ENCODE measurements at places on chromosomes 7 and 10. TPM values are rescaled to one million over a fixed set of nuclear protein-coding genes. Genes with fewer than 3 reads are reported as not detected.
A peak's percentile ranks its signal among the peaks of the same experiment; 100 is the strongest.

Gene ABCC2
- 1.6 TPM for total RNA-seq

DNA sequence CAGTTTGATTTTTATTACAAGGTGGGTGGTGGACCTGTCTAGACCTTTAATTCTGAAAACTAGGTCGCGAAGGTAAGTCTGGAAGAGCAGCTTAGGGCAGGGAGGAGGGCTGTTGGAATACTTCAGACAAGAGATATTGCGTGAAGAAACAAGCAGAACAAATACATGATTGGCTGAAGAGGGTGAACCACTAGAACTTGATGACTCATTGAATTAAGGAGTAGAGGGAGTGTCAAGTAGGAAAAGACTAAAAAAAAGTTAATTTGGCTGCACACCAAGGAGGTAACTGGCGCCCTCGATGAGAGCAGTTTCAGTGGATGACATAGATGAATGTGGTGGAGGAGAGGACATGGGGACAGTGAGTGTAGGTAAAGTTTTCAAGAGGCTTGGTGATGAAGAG lies 41.3 kb downstream of the WNT2 start:
- no peak for DNase-seq

DNA sequence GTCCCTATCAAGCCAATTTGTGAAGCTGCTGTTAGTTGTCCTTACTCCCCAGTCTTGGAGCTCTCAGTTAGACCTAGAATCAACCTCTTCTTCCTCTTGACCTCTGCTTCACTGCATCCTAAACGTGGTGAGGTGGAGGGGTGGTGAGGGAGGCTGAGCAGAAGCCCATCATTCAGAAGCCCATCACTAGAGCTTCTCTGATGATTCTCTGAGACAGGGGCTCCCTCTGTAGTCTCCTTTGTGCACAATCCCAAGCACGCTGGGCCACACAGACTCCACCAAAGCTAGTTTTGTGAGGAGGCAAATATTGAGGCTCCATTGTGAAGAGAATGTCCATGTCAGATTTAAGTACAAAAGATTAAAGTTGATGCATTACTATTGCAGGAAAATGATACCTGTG lies 163.8 kb upstream of the PRSS1 start:
- no peak for DNase-seq

DNA sequence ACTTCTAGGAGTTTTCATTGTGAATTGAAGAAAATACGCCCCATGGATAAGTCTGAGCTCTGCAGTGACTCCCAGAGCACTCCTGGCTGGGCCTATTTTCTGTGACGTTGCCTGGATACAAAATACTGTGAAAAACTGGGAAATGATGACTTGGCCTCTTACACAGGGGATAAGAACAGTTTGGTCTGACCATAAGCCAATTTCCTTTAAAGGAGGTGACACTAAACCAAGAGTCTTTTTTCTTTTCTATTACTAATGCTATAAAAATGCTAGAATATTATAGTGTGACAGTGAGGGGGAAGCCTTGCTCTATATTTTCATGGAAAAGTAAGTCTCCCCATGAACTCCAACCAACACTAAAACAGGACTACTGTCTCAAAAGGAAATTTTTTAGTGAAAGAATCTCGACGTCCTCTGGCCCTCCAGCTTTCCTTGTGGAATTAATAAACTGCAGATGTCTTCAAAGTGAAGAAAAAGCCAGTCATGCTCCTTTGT lies 45.5 kb downstream of the MYOF start:
- DNase-seq = no peak

DNA sequence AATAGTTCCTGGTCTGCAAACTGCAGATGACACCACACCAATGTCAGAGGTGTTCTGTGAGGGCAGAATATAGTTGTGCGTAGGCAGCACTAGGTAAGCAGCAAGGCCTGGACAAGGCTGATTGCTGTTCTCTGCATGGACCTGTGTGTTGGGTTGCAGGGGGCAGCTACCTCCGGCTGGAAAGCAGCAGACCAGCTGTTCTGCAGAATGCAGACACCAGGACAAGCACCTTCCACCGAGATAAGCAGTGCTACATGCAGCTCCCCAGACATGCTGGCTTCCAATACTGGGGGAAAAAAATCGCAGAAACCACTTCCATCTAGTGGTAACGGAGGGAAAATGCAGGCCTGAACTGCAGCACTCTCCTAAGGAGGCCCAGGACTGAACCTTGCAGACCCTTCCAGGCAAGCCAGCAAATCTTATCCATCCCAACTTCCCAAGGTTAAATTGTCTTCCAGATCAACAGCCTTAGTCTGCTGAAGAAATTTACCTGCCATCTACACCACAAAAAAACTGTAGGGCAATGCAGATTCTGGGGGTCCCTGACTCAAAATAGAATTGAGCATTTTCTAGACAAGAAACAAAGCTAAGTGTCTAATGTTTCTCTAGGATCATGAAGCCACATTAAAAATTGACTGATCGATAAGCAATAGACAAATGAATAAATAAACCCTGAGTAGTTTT lies 50.5 kb upstream of the COBL start:
- DNase-seq = no peak

Gene ANKRD16
- 4.7 TPM for total RNA-seq

- DNase-seq = no peak
Measured at GRCh38 chr10:69180525-69181204, 631 bp downstream of the SUPV3L1 start.

GRCh38 chr10:26879744-26880143 lies 19.0 kb upstream of the ABI1 start:
- no peak for DNase-seq

Gene NUTM2A
- 2.3 TPM for total RNA-seq

Gene CDH23
- total RNA-seq = 3.0 TPM

- no peak for DNase-seq
Measured at GRCh38 chr10:120770496-120770895, 80.7 kb upstream of the WDR11 start.

GRCh38 chr10:6019010-6019782 lies 41.9 kb upstream of the IL15RA start:
- DNase-seq = no peak

- DNase-seq = no peak
Measured at GRCh38 chr10:124285587-124286527, 132.9 kb downstream of the OAT start.

Gene FAM25C
- not detected for total RNA-seq

GRCh38 chr7:2045559-2046405 lies 187.0 kb downstream of the MAD1L1 start:
- peak; percentile 25 for DNase-seq

- no peak for DNase-seq
Measured at GRCh38 chr7:110209884-110210283, 881.0 kb upstream of the LRRN3 start.

Data from mucosa of descending colon (tissue), 3 donors.